ENCODE measurements at places on chromosomes 3 and 15. TPM values are rescaled to one million over a fixed set of nuclear protein-coding genes. Genes with fewer than 3 reads are reported as not detected.

The LCTL gene
- 0.36 TPM for total RNA-seq

The ACAA1 gene
- 57.7 TPM for total RNA-seq

The CLRN1 gene
- total RNA-seq: not detected

The GP9 gene
- not detected for total RNA-seq

The ECT2 gene
- total RNA-seq: 20.9 TPM

Data from mesothelial cell of epicardium (in vitro differentiated cells).